ENCODE measurements at places on chromosomes 4 and X.

DNA sequence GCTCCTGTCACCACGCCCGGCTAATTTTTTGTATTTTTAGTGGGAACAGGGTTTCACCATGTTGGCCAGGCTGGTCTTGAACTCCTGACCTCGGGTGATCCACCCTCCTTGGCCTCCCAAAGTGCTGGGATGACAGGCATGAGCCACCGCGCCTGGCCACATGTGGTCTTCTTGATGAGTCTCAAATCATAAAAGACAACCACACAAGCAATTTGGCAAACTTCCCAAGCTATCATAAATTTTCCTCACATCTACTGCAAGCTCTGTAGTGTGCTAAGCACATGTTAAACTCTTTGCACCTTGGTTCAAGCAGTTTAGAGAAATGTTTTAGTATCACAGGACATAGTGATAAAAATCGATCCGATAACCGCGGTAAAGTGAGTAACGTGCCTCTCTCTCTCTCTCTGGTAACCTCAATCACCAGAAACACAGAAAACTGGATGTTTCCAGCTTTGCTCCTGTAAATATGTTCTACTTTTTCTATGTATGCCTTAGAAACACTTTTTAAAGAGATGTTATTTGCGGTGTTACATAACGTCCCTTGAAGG lies 256.8 kb downstream of the DHRSX start:
- no peak for DNase-seq

DNA sequence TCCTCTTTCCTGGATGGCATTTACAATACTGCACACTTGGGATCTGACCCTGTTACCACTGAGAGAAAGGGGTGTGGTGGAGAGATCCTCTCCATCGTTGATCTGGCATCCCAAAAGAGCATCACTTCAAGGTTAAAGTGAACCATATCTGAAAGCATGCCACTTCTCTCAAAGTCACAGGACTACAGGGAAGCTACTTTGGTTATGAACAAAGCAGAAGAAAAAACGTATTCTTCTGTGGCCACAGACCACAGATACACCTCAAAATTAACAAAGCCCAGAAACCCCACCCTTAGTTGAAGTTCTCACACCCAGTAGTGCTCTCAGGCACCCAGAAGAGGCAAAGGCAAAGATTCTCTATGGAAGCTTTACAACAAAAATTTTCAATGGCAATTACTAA lies 108.3 kb downstream of the JADE1 start:
- DNase-seq: no peak

DNA sequence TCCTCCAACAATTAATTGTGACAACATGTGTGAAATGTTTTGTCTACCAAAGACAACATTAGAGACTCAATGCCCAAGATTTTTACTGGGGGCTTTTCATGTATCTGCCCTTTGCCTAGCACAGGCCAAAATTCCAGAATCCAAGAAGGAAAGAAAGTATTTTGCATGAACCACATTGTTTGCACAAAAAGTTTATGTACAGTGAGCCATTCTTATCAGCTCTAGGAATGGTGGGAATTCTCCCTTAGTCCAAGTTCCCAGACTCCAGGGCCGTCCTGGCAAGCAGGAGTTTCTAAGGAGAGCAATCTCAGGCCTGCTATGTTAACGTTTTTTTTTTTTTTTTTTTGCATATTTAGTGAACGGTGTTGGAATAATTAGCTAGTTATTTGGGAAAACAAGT lies 21.6 kb downstream of the GPRASP1 start:
- DNase-seq: peak; percentile 62

DNA sequence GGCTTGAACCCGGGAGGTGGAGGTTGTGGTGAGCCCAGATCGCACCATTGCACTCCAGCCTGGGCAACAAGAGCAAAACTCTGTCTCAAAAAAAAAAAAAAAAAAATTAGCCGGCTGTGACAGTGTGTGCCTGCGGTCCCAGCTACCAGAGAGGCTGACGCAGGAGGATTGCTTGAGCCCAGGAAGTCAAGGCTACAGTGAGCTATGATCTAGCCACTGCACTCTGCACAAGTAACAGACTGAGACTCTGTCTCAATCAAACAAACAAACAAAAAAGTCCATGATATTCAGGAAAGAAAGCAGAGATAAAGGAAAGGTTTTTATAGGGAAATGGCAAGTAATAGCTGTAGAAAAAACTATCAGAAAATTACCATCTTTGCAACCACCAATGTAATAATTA lies 2.1 kb upstream of the LAGE3 start:
- no peak for DNase-seq

- peak; percentile 50 for DNase-seq
These were observed 868 bp downstream of the AFAP1 start for GRCh38 chr4:7938609-7939376.

GRCh38 chr4:113604955-113605354 lies 156.6 kb downstream of the CAMK2D start:
- peak; percentile 8 for DNase-seq

DNA sequence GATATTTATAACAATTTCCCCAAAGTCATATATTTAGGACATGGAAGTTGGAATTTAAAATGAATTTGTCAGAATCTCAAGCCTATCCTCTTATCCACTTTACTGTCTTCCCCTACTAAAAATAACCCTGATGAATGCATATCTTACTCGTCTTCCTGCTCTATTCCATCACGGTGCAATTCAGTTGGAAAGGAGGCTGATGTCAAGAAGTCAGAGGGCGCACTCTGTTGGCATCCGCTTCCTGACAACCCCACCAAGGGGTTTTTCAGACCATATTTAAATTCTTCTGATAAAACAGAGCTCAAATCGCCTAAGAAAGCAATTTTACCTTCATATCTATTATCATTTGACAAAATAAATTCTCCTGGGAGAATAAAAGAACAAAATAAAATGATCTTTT lies 233.5 kb downstream of the ARHGAP24 start:
- no peak for DNase-seq

GRCh38 chrX:65879977-65880799 lies 159.7 kb downstream of the VSIG4 start:
- DNase-seq: no peak

DNA sequence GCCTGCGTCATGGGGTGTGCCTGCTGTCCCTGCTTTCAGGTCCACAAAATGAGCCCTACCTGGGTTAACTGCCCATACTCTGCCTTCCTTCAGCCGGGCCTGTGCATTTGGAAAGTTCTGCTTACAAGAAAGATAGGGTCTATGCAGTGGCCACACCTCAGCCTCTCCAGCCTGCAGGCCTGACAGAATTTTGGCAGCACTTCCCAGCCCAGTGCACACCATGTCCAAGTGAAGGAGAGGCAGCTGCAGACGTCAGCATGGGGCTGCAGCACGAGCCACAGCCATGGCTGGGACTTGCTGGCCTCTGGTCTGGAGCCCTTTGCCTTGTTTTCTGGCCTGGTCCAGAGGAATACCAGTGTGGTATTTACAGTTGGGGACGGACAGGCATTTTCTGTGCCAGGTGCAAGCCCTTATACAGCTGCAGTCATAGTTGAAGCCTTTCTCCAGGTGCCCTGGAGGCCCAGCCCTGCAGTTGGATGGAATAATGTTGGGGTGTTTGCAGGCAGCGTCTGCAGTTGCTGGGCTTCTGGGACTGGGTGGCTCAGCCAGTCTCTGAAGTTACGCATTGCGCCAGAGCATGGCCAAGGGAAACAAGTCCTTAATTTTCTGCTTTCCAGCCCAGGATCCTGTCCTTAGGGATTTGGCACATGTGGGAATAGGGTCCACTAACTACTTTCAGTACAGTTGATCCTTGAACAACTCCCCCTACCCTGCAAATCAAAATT lies 26.2 kb downstream of the JADE1 start:
- DNase-seq: peak; percentile 61

DNA sequence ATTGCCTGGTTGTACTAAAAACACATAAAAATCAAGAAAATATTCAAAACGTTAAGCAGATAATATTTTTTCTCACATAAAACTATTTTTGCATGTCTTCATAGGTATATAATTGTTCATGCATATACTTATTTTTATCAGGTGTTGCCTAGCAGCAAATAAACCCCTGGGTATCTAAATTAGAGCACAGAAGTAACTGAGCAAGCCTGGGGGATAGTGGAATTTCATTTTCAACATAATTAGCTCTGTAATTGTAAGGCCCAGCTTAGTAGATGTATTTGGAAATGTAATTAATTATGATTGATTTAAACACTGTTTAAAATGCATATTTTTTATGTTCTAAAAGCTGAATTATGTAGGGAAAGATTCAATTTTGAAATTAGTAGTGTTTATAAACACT lies 82.9 kb downstream of the ANKRD50 start:
- no peak for DNase-seq

- DNase-seq: no peak
These were observed 25.2 kb upstream of the ADD1 start for GRCh38 chr4:2818351-2818939.

GRCh38 chrX:63932006-63932405 lies 147.0 kb upstream of the ARHGEF9 start:
- no peak for DNase-seq

DNA sequence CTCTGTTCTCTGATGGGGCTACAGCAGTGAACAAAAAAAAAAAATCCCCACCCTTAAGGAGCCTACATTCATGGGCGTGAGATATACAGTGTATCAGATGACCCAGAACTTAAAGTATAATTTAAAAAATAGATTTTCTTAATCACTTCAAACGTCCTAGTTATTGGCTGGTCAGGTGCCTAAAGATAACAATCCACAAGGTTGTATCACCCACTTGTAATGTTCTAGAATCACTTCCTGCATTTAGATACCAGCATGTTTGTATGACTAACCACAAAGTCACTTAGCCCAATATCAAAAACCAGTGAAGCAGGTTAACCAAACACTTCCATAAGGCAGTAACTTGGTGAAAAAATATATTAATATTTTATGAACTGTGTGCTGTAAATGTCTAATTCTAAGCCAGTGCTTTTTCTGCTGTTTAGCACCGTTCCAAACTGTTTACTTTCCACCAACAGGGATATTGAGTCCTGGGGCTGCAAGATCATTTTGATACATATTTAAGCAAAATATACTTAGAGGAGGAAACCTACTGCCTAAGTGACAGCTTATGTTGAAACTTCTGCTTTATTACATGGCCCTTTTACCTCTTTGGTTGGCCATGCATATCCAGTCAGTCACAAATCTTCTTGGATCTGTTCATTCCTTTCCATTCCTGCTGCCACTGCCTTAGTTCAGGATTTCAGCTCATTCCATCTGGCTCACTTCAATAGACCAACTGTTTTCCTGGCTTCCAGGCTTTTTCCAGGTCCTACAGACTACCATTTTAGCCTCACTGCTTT lies 43.3 kb downstream of the CD40LG start:
- no peak for DNase-seq

DNA sequence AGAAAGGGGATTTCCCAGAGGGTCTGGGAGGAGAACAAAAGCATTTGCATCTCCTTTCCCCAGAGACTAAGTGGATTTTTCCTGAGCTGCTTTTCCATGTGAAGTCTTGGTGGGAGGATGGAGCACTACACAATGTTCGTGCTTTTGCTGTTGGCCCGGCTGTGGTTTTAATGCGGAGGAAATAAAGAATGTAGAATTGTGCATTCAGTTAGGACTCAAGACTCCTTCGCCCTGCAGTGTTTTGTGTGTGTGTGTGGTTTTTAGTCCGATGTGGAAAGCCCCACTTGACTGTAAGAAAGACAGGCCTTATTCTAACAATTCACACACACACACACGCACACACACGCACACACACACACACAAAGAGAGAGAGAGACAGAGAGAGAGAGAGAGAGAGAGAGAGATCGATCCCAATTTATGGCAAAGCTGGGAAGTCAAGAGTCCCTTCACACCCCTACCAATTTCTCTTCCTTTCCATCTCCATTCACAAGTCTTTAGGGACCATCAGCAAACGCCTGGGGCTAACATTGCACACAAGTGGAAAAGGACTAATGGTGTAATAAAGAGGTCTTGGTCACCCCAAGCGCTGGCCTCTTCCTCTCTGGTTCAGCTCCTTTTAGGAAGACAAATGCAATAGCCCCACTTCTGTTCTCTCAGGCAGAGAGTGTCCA lies 44.2 kb downstream of the CLDN34 start:
- peak; percentile 84 for DNase-seq

DNA sequence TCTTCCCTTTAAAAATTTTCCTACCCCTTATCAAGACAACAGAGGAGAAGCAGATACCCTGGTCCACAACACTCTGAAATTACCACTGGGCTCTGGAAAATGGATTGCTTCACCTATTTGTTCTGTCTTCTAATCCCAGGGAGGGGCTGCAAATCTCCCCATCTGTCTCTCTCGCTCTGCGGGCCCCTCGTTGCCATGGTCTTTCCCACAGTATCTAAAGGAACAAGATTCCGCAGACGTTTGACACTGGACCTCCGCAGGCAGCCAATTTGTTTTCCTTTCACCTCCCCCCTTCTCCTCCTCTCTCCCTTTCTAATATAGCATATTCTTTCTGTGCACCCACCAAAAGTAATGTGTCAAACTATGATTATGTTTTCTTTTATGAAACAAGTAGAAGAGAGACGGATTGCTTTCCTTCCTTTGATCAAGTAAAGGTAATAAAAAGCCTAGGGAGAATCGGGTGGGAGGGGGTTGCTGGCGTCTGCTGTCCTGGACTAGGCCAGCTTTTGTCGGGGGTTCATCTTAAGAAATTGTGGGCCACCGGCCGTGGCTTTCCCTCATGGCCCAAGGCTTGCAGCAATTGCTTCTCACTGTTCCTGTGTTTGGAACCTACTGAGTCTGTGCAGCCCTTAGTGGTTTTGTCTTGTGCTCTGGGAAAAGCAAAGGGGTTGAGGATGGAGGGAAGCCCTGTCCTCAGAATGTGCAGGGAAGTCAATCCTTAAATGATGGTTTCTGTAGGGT lies 81.0 kb downstream of the MGST2 start:
- DNase-seq: no peak

DNA sequence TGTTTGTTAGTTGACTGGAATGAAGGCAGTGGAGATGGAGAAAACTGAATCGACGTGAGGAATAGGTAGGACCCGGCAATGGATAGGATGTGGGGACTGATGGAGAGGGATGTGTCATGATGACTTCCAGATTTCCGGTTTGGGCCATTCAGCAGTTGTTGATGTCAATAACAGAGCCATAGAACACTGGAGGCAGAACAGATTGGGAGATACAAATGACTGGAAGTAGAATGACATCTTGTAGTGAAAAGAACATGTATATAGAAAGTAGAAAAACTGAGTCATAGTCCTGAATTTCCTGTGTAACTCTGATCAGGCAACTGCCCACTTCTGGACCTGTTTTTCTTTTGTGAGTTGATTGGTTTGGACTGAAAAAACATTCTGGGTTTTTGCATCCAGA lies 24.5 kb downstream of the CETN2 start:
- no peak for DNase-seq

Data from fibroblast of pulmonary artery (primary cell).